H9 (cell line): ENCODE measurements at places on chromosomes 2 and 18.

DNA sequence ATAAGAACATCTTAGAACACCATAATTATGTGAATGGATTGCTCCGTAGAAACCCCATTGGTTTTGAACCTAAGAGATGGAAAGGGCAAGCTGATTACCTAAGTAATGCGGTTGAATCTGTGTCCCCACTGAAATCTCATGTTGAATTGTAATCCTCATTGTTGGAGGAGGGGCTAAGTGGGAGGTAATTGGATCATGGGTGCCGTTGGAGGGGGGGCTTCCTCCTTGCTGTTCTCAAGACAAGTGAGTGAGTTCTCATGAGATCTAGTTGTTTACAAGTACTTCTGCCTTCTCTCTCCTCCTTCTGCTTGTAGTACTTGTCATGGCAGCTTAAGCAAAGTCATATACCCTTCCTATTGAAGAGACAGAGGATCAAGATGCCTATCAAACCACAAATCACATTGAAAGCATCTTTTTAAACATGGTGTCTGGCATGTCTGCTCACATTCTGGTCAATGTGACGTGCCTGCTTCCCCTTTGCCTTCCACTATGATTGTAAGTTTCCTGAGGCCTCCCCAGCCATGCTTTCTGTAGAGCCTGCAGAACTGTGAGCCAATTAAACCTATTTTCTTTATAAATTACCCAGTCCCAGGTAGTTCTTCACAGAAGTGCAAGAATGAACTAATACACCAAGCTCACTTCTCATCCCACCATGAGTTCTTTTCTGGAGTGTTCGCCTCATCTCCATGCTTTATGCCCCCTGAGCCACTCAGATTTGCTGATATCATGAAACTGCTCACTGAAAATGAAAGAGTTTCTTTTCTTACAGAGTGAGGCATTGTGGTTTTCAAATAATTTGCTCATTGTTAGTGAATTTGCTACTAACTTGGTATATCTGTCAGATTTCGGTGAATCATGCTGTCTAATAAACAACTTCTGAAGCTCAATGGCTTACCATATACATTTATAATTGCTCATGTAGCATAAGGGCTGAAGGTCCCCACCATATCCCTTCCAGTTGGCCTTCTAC, 23.6 kb downstream of the KCNE4 start:
- no peak for DNase-seq

DNA sequence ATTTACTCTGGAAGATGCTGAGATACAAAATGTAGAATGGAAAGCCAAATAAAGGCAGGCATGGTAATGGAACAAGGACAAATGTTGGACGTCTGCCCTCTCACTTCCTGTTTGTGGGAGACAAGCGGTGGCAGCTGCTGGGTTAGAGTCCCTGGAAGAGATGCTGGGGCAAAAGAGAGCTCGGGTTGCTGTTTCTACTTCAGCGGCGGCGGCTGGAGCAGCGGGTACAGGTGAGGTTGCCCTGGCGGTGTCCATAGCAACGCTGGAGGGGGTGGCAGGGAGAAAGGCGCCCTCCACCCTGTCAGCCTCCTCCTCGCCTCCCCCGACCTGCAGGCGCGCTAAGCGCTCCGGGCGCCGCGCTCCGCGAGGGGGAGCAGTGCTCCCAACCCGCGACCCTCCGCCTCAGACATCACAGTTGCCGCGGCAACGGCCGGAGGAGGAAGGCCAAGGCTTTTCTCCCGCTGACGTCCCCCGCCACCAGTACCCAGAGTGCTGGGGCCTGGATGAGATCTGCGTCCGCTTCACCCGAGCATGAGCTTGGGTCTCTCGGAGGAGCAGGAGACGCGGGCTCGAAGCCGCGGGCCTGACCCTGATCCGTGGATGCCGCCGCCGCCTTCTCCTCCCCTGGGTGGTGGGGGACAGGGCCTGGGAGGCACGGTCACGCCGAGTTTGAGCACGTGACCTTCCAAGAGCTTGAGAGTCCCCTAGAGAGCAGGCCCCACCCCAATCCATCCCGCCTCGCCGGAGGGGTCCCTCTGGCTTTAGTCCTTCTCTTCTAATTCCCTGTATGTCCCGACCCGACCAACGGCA, 65.6 kb downstream of the NOL4 start:
- peak; percentile 95 for DNase-seq

DNA sequence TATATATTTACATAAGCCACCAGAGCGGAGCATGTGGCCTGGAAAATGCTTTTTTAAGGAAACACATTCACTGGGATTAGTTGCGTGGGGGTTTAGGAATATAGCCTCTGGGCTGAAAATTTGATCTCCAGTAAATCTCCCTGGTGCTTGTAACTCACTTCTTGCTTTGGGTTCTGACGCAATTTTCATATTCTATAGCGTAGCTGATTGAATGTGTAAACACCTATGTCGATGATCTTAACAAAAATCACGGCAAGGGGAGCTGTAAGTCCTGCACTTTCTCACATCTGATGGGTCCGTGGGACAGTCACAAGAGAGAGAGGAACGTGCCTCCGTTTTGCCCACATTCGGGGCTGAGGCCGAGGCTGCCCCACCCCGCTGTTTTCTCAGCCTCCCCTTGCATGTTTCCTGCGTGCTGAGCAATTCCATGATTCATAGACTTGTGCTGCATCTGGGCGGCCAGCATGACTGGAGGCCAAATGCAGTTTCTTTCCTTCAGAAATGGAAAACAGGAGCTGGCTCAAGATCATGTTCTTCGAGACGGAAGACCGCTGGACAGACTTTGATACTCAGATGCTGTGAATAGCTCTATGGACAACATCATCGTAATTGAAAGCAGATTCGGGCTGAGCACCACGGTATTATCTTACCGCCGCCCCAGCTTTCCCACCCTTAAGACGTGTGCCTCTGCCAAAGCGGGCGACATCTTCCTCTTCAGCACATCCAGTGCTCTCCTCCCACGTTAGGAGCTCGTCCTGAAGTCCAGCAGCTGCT, 109.2 kb downstream of the TMEM18 start:
- no peak for DNase-seq

GRCh38 chr2:207887500-207887899, 117.8 kb upstream of the FZD5 start:
- DNase-seq, result no peak

- DNase-seq, result no peak
Observed at GRCh38 chr2:203763241-203763937, 57.0 kb downstream of the CD28 start.

DNA sequence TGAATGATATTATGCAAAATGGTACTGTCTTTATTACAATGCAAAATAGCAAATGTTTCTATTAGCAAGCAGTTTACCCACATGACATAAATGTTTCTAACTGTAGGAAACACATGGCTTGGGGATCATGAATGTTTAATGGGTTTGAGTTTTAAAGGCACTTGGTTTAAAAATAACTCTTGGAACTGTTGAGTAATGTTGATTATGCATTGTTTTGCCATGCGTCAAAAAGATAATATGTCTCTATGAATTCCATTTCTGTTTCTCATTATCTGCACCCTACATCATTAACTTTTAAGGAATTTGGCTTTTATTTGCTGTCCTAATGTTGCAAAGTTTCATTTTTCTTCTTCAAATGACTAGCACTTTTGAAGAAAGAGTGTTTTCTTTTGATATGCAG, 1355.5 kb downstream of the SUCLG1 start:
- no peak for DNase-seq

GRCh38 chr2:12488352-12489318, 228.1 kb upstream of the TRIB2 start:
- DNase-seq, result no peak

- no peak for DNase-seq
Observed at GRCh38 chr2:85400541-85401463, 9.4 kb downstream of the CAPG start.

- no peak for DNase-seq
Observed at GRCh38 chr2:168054657-168055056, 192.7 kb downstream of the STK39 start.

- no peak for DNase-seq
Observed at GRCh38 chr2:98020516-98020915, 24.8 kb upstream of the TMEM131 start.

- peak; percentile 79 for DNase-seq
Observed at GRCh38 chr18:61901323-61901986, 8.6 kb upstream of the RNF152 start.

DNA sequence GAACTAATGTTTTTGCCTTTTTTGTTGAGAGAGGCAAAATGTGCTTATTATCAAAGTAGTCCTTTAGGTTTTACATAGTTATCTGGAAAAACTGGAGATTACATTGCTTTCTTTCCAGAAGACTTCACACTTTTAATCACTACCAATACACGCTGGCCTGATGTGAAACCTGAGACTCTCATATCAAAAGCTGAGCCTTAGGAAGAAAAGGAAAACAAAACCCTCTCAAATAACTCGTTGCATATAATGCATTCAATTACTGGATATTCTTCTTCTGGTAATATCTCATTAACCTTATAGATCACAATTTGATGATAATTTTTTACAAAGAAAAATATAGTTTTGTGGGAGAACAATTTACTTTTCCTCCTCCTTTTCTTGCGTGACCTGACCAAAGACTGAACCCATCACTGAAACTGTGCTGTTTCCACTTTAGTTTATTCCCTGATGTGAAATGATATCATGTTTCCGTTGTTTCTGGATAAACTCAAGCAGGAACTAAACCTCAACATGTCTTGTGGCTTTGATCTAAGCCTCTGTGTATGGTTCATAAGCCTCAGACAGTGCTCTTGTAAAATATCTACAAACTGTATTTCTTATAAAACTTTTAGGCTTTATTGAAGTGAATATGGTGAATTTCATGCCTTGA, 332.4 kb downstream of the GULP1 start:
- DNase-seq, result no peak

- DNase-seq, result no peak
Observed at GRCh38 chr18:6215888-6216287, 198.8 kb downstream of the L3MBTL4 start.

- DNase-seq, result no peak
Observed at GRCh38 chr2:233387667-233388528, 33.6 kb downstream of the DGKD start.

DNA sequence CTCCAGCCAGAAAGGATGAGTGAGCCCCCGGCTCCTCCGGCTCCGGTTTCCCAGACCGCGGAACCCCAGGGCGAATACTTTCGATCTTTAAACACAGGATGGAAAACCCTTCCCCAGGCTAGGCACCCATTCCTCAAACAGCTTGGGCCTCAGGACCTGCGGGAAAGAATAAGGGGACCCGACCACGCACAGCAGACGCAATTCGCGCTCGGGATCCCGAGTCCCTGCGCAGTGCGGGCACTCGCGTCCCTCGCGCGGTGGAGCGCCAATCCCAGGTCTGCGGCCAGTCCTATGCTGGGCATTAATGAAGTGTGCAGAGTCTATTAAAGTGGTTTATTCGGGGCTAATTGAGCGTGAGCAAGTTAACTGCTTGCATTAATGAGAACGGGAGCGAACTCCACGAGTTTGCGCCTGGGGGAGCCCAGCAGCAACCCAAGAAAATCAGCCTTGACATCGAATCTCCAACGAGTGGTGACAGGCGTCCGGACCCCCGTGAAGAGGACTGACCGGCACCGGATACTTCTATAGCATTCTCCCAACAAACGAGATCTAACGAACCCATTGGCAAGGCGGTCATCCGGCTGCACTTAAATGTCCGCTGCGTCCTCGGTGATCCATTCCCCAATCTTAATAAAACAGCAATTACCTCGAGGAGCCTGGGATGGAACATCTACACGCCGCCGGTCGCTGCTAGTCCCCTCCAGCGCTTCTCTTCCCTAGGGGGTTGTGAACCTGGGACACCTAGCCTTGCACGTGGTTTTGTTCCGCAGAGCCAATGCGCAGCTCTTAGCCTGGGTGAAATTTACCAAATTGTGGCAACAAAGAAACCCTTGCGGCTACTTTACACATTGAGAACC, 1.6 kb downstream of the OSR1 start:
- DNase-seq, result no peak

GRCh38 chr2:8626572-8626971, 55.3 kb upstream of the ID2 start:
- DNase-seq, result no peak

GRCh38 chr2:237065071-237065377, 20.7 kb upstream of the COPS8 start:
- no peak for DNase-seq

GRCh38 chr2:98518101-98518500, 73.4 kb downstream of the INPP4A start:
- DNase-seq, result no peak

DNA sequence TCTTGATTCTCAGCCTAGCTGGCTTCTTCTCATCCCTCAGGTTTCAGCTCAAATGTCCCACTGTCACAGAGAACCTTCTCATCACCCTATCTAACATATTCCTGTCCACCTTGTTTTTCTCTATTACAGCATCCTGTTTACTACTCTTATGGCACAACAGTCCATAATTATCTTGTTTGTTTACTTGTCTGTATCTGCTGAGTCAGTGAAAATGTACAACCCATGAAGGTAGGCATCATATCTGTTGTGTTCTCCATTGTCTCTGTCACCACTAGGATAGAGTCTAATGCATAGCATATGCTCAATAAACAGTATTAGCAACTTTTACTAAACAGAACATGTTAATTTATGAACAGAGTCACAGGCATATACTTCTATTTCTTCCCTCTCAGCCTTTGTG, 261.7 kb downstream of the ETAA1 start:
- no peak for DNase-seq

DNA sequence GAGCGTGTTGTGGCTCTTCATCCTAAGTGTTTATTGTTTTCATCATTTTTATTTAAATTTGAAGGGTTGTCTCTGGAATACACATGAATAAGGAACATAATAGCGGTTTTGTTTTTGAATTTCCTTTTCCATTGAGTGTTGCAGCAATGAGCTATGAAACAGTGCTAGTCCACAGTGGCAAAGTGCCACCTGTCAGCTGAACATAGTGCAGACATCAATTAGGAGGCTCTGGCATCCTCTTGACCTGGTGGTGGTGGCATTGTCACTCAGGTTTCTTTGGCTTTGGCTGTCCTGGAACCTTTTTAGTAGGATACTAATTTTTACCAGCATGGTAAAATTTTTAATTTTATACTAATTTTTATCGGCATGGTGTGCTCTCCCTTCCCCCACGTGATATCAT, 63.2 kb downstream of the UGGT1 start:
- DNase-seq, result no peak
